ENCODE measurements at places on chromosomes 16 and 17. TPM values are rescaled to one million over a fixed set of nuclear protein-coding genes. Genes with fewer than 3 reads are reported as not detected.

DNA sequence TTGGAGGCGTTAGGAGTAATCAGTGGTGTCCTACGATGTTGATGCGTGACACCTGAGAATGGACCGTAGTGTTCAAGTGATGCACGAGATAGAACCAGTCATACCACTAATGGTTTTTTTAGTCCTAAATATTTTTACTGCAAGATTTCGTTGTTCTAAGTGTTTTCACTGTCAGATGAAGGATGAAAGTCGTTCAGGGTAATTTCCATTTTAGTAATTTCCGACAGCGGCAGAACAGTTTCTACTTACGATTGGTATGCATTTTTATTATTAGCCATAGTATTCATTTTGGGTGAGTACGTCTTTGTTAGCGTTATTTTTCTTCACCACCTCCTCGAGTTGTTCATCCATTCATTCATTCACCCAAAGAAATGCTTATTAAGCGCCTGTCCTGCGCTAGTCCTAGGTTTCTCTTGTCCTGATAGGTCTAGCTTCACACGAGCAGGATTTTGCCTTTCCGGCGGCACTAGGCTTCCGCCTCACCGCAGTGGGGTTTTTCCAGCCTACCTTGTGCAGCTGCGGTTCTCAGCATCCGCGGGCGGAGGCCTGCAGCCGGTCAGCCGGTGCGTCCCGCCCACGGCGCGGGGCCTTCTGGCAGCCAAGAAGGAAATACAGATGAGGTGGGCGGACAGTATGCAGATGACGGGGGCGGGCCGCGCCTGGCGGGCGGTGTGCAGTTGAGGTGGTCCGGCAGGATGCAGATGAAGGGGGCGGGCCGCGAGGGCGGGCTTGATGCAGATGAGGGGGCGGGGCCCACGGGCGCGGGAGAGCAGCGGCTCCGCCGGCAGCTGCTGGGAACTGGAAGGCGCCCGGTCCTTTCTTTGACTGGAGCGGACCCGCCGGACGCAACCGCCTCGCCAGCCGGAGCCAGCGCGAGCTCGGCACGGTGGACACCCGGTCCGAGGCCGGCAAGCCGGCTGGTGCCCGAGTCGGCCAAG lies 146.4 kb downstream of the SPECC1 start:
- H3K4me3 ChIP-seq: peak overlapping the region; percentile 48
- DNase-seq: peak; percentile 95
- peaks cover 12% of the 10 kb centered on the region for H3K27me3 ChIP-seq
- peak overlapping the region; percentile 73 for H3K27ac ChIP-seq
- H3K36me3 ChIP-seq: no peaks in the 10 kb centered on the region
- no peaks in the 10 kb centered on the region for H3K4me1 ChIP-seq

- peaks cover 2% of the 10 kb centered on the region for H3K4me1 ChIP-seq
- no peak overlapping the region for H3K27ac ChIP-seq
- peak; percentile 19 for DNase-seq
- H3K27me3 ChIP-seq: no peaks in the 10 kb centered on the region
- H3K4me3 ChIP-seq: no peak overlapping the region
Measured at GRCh38 chr17:66727634-66728570, 107.0 kb upstream of the CACNG5 start.

- H3K36me3 ChIP-seq: no peaks in the 10 kb centered on the region
- no peak overlapping the region for H3K27ac ChIP-seq
- no peaks in the 10 kb centered on the region for H3K4me1 ChIP-seq
- H3K4me3 ChIP-seq: no peak overlapping the region
- no peak for DNase-seq
- no peaks in the 10 kb centered on the region for H3K27me3 ChIP-seq
Measured at GRCh38 chr17:28536532-28537218, 15.7 kb downstream of the UNC119 start.

- H3K27me3 ChIP-seq: peaks cover 86% of the 10 kb centered on the region
- no peaks in the 10 kb centered on the region for H3K36me3 ChIP-seq
- H3K4me3 ChIP-seq: no peak overlapping the region
- DNase-seq: no peak
- peaks cover 9% of the 10 kb centered on the region for H3K4me1 ChIP-seq
Measured at GRCh38 chr17:74856112-74856511, 3.6 kb downstream of the GRIN2C start.

GRCh38 chr16:88482630-88483391 lies 29.7 kb downstream of the ZFPM1 start:
- H3K4me3 ChIP-seq: no peak overlapping the region
- H3K4me1 ChIP-seq: peaks cover 56% of the 10 kb centered on the region
- no peak overlapping the region for H3K27ac ChIP-seq
- H3K36me3 ChIP-seq: no peaks in the 10 kb centered on the region
- H3K27me3 ChIP-seq: peaks cover 5% of the 10 kb centered on the region
- DNase-seq: no peak

DNA sequence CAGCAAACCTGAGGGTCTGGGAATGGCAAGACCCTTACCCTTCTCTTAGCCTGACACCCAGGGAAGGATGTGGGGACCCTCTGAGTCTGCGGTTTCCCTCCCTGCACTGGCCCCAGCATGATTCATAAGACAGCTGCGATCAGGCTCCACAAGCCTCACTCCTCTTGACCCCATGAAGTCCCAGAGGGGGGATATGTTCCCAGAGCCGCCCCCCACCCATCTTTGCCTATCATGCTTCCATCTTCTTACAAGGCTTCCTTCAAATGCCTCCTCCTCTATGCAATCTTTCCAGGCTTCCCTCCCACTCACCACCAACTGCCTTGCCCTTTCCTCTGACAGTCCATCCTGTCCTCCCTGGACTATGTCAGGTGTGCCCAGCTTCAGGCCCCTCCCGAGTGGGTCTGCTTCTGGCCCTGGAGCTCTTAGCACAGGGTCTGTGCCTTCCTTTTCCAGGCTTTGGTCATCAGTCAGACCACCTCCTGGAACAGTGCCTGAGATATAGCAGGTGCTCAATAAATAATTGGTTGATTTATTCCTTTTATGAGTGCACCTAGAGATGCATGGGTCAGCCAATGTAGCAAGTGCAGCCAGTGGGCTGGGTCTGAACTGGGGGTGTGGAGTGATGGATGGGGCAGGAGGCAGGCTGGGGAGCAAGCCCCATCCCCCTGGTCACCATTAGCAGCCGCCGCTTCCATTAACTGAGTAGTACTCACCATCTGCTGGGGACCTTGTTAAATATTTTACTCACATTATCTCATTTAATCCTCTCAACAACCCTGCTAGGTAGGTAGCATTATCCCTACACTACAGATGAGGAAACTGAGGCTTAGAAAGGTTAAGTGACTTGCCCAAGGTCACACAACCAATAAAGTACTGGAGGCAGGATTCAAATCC lies 8.4 kb downstream of the DLX3 start:
- H3K36me3 ChIP-seq: no peaks in the 10 kb centered on the region
- DNase-seq: no peak
- peaks cover 78% of the 10 kb centered on the region for H3K27me3 ChIP-seq
- no peak overlapping the region for H3K27ac ChIP-seq
- no peak overlapping the region for H3K4me3 ChIP-seq
- peaks cover 5% of the 10 kb centered on the region for H3K4me1 ChIP-seq

- DNase-seq: no peak
- peaks cover 75% of the 10 kb centered on the region for H3K4me1 ChIP-seq
- peaks cover 11% of the 10 kb centered on the region for H3K27me3 ChIP-seq
- no peak overlapping the region for H3K27ac ChIP-seq
- no peaks in the 10 kb centered on the region for H3K36me3 ChIP-seq
Measured at GRCh38 chr17:42675965-42676423, 800 bp downstream of the PLEKHH3 start.

GRCh38 chr16:55357241-55357640 lies 33.2 kb downstream of the IRX6 start:
- no peak for DNase-seq
- no peak overlapping the region for H3K27ac ChIP-seq
- no peaks in the 10 kb centered on the region for H3K4me1 ChIP-seq
- H3K4me3 ChIP-seq: no peak overlapping the region
- H3K27me3 ChIP-seq: no peaks in the 10 kb centered on the region

DNA sequence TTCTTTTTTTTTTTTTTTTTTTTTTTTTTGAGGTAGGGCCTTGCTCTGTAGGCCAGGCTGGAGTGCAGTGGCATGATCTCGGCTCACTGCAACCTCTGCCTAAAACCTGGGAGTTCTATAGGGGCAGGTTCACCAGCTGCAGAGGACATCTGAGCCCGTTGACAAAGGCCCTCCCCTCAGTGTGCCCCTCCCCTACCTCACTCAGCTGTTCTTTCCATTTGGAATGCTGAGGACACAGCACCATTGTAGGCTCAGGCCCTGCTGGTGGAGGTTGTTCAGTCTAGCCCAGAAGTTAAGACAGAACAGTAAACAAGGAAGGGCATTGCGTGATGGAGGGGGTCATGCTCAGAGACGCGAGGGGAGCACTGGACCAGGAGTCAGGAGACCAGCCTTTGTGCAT lies 21.8 kb upstream of the KIF19 start:
- no peaks in the 10 kb centered on the region for H3K4me1 ChIP-seq
- DNase-seq: no peak
- no peak overlapping the region for H3K27ac ChIP-seq
- H3K27me3 ChIP-seq: no peaks in the 10 kb centered on the region

GRCh38 chr17:36632916-36633771 lies 31.8 kb downstream of the MRM1 start:
- H3K36me3 ChIP-seq: no peaks in the 10 kb centered on the region
- no peak for DNase-seq
- H3K4me3 ChIP-seq: no peak overlapping the region
- no peaks in the 10 kb centered on the region for H3K27me3 ChIP-seq
- no peaks in the 10 kb centered on the region for H3K4me1 ChIP-seq

DNA sequence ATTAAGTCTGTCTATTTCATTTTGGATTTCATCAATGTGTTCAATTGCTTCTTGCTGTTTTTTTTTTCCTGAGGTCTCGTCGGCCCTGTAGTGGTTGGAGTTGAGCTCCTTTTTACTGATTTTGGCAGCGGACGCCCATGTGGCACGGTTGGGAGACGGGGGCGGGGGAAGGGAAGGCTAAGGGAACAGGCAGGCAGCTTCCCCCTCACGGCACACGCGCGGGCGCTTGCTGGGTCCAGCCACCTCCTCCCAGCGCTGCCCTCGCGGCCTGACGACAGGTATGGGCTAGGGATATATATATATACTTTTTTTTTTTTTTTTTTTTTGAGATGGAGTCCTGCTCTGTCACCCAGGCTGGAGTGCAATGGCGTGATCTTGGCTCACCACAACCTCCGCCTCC lies 11.4 kb downstream of the HSF5 start:
- H3K27me3 ChIP-seq: no peaks in the 10 kb centered on the region
- H3K4me1 ChIP-seq: no peaks in the 10 kb centered on the region
- no peak overlapping the region for H3K27ac ChIP-seq
- H3K36me3 ChIP-seq: peaks cover 3% of the 10 kb centered on the region

DNA sequence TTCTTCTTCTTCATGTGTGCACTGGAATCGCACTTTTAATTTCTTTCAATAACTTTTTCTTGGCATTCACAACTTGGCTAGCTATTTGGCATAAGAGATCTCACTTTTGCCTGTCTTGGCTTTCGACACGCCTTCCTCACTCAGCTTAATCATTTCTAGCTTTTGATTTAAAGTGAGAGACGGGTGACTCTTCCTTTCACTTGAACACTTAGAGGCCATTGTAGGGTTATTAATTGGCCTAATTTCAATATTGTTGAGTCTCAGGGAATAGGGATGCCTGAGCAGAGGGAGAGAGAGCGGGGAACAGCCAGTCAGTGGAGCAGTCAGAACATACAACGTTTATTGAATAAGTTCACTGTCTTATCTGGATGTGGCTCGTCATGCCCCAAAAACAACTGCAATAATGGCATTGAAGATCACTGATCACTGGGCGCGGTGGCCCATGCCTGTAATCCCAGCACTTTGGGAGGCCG lies 200.3 kb downstream of the SEC14L1 start:
- no peaks in the 10 kb centered on the region for H3K27me3 ChIP-seq
- no peaks in the 10 kb centered on the region for H3K36me3 ChIP-seq
- no peak for DNase-seq
- H3K4me1 ChIP-seq: peaks cover 70% of the 10 kb centered on the region

ARHGAP27 gene
- total RNA-seq: 56.4 TPM

MT1M gene
- not detected for total RNA-seq

SPEM3 gene
- not detected for total RNA-seq

SPATA22 gene
- 1.5 TPM for total RNA-seq

ERI2 gene
- total RNA-seq: 2.3 TPM

ZNF768 gene
- 8.3 TPM for total RNA-seq

All from T-cell (primary cell).